T-helper 1 cell (primary cell): ENCODE measurements at places on chromosomes 3 and 15.

DNA sequence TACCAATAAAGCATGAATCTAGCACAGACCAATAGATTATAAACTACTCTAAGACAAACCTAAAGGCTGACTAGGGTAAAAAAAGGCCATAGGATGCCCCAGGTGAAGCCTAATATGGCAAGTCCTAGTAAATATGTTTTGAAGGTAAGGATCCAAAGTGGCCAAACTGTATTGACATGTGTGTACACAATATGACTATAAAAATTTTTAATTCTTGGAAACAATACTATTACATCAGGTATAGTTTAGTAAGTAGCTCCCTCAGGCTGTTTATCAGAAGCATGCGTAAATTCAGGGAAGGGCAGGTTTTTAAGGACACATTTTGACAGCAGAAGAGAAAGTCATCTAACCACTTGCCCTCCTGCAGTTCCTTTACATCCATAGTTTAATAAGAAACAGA, 18.8 kb downstream of the GNB4 start:
- no peak for DNase-seq

DNA sequence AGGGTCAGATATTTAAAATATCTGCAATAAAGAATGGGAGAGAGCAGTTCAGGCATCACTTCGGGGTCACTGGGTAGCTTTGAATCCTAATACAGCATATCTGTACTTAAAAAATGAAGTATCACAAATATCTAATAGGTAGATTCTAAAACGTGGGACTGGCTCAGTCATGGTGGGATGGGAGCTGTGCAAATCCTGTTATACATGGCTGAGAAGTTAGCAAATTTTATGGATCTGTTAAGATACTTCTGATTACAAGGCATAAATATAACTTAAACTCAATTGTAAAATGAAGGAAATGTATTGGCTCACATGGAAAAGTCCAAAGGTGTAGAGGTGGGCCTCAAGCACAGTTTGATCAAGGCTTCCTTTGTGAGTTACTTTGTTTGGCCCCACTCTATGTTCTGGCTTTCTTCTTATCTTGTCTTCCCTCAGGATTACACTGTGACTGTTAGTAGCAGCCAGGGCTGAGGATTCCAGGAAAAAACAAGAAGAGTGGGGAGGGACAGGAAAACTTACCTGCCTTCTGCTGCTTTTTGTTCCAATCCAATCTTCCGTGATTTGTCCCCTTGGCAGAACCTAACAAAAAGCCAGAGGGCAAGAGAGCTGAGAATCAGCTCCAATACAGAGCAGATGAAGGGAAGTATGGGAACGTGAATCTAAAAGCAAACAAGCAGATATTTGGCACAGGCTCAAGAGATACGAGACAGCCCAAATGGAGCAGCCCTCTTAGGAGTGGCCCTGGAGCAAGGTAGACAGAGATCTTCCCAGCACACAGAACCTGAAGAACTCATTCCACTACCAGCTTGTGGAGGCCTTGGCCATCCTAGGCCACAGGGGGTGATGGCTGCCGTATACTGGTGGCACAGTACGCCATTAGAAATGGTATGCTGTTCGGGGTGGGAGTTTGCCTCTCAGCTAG, 10.9 kb downstream of the PAQR9 start:
- DNase-seq: no peak

- no peak for DNase-seq
Measured at GRCh38 chr3:57972531-57973111, 35.6 kb upstream of the FLNB start.

DNA sequence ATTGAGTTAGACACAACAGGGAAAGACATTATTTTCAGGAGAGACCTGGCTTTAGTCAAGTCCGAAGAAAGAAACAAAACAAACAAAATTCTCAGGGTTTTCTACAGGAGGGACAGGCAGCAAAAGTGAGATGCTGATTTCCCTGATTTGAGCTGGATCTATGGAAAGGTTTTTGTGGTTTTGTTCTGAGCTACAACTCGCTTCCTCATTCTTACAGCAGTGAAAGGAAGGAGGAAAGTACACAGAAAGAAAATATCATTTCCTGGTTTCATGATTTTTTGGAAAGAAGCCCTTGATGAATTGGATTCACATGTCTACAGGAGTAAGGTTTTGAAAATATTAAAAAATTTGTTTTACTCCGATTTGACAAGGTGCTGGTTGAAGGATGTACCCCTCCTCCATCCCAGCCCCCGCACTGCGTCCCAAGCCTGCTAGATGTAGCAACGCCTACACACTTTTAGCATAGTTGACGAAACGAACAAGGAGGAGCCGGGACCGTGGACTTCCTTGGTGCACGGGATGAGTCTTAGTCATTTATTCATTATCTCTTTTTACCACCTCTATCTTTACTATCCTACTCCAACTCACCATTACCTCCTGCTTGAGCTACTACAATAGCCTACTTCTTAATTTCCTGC, 10.8 kb downstream of the PRICKLE2 start:
- no peak for DNase-seq

DNA sequence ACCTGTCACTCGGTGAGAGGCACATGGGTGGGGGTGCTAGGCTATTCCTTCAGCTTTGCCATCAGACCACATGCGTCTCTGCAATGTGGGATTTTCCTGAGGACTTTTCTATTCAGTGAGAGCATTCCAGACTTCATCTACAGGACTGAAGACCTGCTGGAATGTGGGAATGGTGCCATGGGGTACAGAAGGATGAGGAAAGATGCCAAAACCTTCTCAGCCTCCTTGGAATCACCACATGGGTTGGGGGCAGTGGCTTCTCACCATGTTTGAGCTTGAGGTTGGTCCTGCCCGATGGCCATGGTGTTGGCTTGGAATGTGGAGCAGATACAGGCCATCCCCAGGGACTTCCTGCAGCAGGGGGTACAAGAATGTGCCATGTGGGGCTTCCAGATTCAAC, 80.9 kb upstream of the KLF13 start:
- DNase-seq: no peak
